ENCODE measurements at places on chromosomes 5 and 9.

DNA sequence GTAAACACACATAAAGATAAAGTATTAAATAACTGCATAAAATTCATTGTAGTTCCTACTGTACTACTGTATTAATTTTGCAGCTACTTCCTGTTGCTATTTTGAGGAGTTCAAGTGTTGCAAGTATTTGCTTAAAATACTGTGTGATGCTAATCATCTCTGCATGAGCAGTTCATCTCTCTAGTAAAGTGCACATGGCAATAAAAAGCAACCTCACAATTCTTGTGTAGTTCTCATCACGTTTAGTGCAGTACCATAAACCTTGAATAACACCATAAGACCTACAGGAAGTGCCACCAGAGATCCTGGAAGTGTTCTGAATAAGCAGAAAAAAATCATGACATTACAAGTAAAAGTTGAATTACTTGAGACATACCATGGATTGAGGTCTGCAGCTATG, 34.6 kb downstream of the CPLANE1 start:
- no peak for DNase-seq

- no peak for DNase-seq
Observed at GRCh38 chr5:155027993-155028629, 14.6 kb downstream of the KIF4B start.

GRCh38 chr5:173644673-173645436, 28.4 kb upstream of the BOD1 start:
- no peak for DNase-seq

- no peak for DNase-seq
Observed at GRCh38 chr5:54363669-54364068, 53.3 kb upstream of the ARL15 start.

DNA sequence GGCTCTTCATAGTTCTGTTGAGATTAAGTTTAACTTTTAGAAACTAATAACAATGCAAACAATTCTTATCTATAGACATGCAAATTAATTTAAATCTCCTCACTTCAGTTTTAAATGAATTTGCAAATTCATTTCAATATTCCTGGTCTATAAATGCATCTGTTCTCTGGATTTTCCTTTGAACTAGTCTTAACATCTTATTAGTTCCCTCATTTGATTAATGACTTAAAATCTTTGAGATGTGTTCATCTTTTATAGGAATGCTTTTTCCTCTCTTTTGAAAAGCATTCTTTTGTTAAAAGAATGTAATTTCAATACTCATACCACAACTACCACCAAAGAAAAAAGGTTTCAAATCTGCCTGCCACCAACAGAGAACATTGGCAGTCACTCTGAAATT, 169.4 kb downstream of the RASEF start:
- DNase-seq, result no peak

Measured in fibroblast of upper back skin (primary cell).